ENCODE measurements at places on chromosomes 2 and 18.

- no peak for DNase-seq
These were observed 39.7 kb upstream of the UBE2F start for GRCh38 chr2:237927135-237927534.

- DNase-seq = no peak
These were observed 34.2 kb downstream of the SPATS2L start for GRCh38 chr2:200340508-200341224.

- no peak for DNase-seq
These were observed 148.8 kb upstream of the DLGAP1 start for GRCh38 chr18:4603955-4604354.

GRCh38 chr2:9018534-9018933 is 15.1 kb upstream of the MBOAT2 start:
- DNase-seq = no peak

GRCh38 chr2:225428360-225428759 is 28.9 kb downstream of the NYAP2 start:
- DNase-seq = no peak

DNA sequence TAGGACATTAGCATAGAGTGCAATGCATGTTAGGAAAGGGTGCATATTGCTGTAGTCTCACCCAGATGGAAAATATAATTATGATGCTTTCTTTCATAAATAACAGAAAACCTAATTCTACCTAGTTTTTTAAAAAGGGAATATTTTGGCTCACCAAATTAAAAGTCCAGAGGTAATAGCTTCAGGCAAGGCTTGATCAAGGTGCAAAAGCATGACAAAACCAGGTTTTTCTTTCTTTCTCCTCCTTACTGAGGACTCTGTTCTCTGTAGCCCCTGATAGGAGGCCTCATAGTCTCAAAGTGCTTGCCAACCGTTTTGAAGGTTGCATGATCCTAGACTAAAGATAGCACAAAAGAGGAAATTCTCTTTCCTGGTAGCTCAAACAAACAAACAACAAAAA is 349.9 kb downstream of the CTNNA2 start:
- no peak for DNase-seq

- no peak for DNase-seq
These were observed 1156.3 kb upstream of the CRIM1 start for GRCh38 chr2:35199298-35199697.

DNA sequence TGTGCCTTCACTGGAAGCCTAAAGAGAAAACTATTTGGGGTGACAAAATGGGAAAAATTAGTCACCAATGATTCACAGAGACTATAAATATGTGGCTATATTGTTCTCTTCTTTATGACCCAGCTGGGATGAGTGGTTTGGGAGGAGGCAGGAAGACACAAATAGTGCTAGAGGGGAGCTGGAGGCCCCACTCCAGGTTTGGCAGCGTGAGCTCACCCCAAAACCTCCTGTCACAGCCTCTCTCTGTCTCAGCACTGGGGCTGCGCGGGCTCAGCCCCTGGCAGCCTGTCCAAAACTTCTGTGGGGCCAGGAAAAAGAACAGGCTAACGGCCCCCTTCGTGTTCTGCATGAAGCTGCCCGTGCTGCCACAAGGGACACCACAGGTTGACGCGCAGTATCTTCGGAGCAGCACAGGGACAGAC is 73.2 kb upstream of the LCLAT1 start:
- no peak for DNase-seq

- peak; percentile 22 for DNase-seq
These were observed 294.5 kb downstream of the PLCL1 start for GRCh38 chr2:198098918-198099317.

- DNase-seq = no peak
These were observed 86.4 kb downstream of the GFPT1 start for GRCh38 chr2:69300650-69301049.

DNA sequence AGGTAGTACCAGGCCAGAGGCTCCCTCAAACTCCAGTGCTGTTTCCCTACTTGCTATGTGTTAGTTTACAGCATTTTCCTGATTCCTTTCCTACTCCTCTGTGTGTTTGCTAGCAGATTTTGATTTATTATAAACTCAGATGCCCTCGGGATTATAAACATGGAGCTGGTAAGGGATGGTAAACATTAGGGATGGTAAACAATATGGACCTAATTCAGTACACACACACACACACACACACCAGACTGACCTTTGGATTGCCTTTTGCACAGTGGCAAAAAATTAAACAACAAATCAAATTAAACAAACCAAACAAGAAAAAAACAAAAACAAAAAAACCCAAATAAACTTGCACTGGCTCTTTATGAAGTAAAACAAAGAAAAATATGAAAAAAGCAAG is 55.4 kb upstream of the ACVR1 start:
- DNase-seq = no peak

GRCh38 chr2:10427618-10427949 is 20.5 kb downstream of the ODC1 start:
- DNase-seq = no peak

Measured in amygdala (tissue), 56 donors.